Activated naive CD8-positive, alpha-beta T cell treated with anti-CD3 and anti-CD28 coated beads for 36 hours (primary cell): ENCODE measurements at places on chromosomes 2 and 18.
A peak's percentile ranks its signal among the peaks of the same experiment; 100 is the strongest.

DNA sequence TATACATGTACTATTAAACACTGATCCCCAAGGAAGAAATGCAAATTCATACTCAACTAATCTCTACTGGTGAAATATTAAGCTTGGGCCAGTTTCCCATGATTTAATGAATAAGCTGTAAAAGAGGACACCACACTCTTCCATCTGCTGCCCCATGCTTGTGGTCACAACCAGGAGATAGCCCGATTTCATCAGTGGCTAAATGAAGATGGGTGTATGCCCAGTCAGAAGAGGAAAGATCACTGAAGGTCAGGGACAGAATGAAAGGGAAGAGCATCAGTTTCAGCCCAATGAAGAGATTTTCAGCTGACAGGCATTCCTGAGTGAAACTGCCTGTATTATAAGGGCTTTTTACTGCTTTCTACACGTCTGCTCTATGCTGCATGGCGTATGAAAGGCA is 103.5 kb downstream of the KCNS3 start:
- no peak overlapping the region for H3K27ac ChIP-seq
- H3K4me1 ChIP-seq = no peaks in the 10 kb centered on the region
- DNase-seq = no peak
- no peak overlapping the region for H3K4me3 ChIP-seq
- no peaks in the 10 kb centered on the region for H3K36me3 ChIP-seq
- no peaks in the 10 kb centered on the region for H3K27me3 ChIP-seq

DNA sequence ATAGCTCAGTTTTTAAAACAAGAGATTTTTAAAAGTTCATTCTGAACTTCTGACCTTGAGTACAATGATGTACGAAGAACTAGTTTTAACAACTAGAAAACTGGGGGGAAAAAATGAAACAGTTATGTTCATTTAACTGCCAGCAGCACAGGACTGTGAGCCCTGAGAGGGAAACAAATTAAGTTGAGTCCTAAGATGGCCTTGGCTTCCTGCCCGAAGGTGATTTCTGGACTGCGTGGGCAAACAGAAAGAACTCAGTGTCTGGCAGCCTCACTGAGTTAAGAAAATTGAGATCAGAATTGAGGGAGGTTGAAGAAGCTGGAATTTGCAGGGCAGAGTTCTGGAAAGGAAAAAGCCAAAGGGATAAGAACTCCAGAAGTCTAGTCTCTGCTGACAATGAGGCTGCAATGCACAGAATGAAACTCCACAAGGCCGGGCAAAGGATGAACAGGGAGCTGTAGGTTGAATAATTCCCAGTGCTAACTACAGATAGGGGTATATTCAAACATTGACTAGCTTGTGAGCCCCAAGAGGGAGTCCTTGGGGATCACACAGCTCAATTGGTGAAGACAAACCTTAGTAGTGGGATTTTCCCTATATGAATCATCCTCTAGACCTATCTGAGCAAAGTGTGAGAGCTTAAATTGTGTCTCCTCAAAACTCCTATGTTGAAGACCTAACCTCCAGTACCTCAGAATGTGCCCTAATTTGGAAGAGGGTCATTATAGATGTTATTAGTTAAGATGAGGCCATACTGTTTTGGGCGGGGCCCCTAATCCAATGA is 13.1 kb upstream of the CRACDL start:
- no peak for DNase-seq
- peaks cover 28% of the 10 kb centered on the region for H3K27me3 ChIP-seq

- no peaks in the 10 kb centered on the region for H3K36me3 ChIP-seq
- DNase-seq = no peak
- no peaks in the 10 kb centered on the region for H3K4me1 ChIP-seq
- H3K4me3 ChIP-seq = no peak overlapping the region
- H3K27me3 ChIP-seq = peaks cover 3% of the 10 kb centered on the region
These were observed 540.5 kb downstream of the SLC4A3 start for GRCh38 chr2:220167956-220168355.

DNA sequence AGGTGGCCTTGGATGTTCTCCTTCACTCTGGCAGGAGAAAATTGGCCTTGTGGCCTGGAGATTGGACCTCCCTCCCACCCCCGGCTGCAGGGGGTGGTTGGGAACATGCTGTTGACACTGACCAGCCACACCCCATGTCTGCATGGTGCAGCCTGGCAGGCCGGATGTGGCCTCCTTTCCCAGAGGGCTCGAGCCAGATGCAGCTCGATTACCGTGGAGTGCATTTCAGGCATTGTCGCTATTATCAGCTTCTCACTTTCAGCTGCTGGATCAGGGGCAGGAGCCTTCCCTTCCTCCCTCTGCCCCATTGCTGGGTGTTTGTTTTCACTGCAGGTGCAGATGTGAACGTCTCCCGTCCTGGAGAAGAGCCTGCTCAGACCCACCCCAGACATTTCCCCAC is 211.0 kb upstream of the SIX2 start:
- peaks cover 3% of the 10 kb centered on the region for H3K4me1 ChIP-seq
- peaks cover 36% of the 10 kb centered on the region for H3K27me3 ChIP-seq
- no peak for DNase-seq
- H3K4me3 ChIP-seq = no peak overlapping the region
- no peaks in the 10 kb centered on the region for H3K36me3 ChIP-seq
- H3K27ac ChIP-seq = no peak overlapping the region

DNA sequence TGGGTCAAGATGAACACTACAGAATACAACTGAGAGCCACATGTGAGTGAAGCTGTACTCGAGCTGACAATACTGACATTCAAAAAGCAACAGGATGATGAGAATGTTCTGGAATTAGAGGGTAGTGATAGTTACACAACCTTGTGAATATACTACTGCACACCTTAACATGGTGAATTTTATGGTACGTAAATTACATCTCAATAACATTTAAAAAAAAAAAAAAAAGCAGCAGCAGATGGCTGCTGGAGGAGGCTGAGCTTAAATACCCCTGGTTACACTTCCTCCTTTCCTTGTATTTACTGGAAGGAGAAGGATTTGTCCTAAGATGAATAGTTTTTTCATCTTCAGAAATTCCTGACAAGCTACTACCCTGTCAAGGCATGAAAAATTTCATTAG is 45.5 kb upstream of the CYP1B1 start:
- no peak overlapping the region for H3K4me3 ChIP-seq
- no peaks in the 10 kb centered on the region for H3K36me3 ChIP-seq

- no peaks in the 10 kb centered on the region for H3K4me1 ChIP-seq
- DNase-seq = no peak
- H3K27ac ChIP-seq = no peak overlapping the region
- H3K27me3 ChIP-seq = peaks cover 3% of the 10 kb centered on the region
These were observed 3.1 kb upstream of the KYNU start for GRCh38 chr2:142874293-142874814.

GRCh38 chr2:157809212-157809611 is 66.9 kb downstream of the ACVR1 start:
- H3K27ac ChIP-seq = no peak overlapping the region
- H3K36me3 ChIP-seq = peaks cover 18% of the 10 kb centered on the region
- DNase-seq = no peak
- no peaks in the 10 kb centered on the region for H3K27me3 ChIP-seq
- H3K4me1 ChIP-seq = peaks cover 9% of the 10 kb centered on the region

DNA sequence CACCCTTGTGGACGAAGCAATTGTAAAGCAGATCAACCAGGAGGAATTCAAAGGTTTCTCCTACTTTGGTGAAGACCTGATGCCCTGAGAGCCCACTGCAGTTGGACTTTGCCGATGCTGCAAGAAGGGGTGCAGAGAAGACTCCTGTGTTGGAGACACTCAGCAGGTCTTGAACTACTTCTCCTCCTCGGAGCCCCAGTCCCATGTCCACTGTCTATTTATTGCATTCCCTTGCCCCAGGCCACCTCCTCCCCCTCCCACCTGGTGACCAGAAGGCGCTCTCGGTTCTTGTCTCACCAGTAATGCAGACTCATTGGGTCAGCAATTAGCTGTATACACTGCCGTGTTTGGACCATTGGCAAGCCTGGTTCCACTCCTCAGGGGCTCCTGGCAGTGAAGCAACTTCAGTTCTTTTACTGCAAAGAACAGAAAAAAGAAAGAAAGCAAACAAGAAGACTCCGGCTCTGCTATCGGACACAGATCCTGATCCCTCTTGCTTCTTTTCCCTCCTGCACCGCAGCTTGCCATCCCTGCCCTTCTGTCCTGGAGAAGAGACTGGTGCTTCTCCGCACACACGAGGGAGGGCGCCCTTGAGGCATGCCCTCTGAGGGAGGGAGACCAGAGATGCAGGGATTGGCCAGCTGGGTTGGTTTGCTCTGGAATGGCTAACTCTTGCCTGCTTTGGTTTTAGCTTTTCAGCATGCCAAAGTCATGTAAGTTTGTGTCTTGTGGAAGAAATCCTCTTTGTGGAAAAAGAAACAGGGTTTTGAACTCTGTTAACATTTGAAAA is 112.2 kb upstream of the EPAS1 start:
- no peaks in the 10 kb centered on the region for H3K27me3 ChIP-seq
- H3K4me1 ChIP-seq = peaks cover 10% of the 10 kb centered on the region
- no peak overlapping the region for H3K27ac ChIP-seq
- no peak for DNase-seq
- no peak overlapping the region for H3K4me3 ChIP-seq
- H3K36me3 ChIP-seq = peaks cover 3% of the 10 kb centered on the region

DNA sequence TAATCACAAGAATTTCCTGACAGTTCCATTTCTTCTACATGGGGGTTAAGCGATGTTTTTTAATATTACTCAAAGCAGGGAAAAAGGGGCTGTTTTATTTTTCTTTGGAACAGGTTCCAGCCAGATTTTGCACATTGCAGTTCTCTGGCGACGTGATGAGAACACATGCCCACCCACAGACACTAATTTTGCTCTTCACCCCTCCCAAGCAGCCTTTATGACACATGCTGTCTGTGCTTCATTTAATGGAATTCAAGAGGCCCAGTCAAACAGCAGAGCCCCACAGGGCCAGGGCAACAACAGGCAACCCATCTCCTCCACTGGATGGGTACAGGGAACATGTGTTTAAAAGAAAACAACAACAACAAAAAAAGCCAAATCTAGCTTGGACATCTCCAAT is 70.8 kb downstream of the SPRED2 start:
- DNase-seq = no peak
- H3K4me3 ChIP-seq = no peak overlapping the region
- H3K27ac ChIP-seq = no peak overlapping the region

DNA sequence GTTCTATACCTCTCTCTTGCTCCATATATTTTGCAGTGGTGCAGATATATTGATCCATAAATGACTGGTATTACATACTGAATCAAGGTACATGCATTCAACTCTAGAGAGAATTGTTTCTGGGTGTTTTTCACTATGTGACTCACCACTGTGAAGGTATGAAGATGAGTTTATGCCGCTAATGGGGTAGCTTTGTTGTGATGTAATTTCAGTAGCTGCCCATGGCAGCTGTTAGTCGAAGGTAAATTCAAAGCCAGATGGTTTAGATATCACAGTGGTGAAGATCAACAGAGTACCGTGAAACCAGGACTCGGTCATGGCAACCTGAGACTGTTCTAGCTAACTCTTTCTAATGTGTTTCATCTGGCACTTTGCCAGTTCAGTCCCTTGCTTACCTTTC is 50.4 kb downstream of the PKP4 start:
- H3K4me1 ChIP-seq = peaks cover 7% of the 10 kb centered on the region
- no peak for DNase-seq
- no peak overlapping the region for H3K27ac ChIP-seq
- H3K4me3 ChIP-seq = no peak overlapping the region
- no peaks in the 10 kb centered on the region for H3K27me3 ChIP-seq
- peaks cover 9% of the 10 kb centered on the region for H3K36me3 ChIP-seq

DNA sequence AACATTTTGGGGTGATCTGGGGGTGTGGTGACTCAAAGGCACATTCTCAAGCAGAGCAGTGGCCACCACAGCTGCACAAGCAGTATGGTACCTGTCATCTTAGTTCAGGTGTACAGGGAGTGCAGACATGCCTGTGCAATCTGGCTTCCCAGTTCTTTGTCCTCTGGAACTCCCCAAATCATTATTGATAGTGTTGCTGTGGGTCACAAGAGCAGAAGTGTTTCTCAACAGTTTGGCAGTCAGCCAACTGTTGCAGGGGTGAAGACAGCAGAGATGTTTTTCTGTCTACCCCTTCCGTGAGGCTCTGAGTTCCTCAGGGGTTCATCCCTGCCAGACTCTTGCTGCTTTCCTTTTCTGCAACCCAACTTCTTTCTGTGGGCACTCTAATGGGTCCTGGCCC is 206.5 kb upstream of the ZSWIM2 start:
- H3K4me3 ChIP-seq = no peak overlapping the region
- no peak overlapping the region for H3K27ac ChIP-seq
- no peaks in the 10 kb centered on the region for H3K27me3 ChIP-seq
- peaks cover 6% of the 10 kb centered on the region for H3K4me1 ChIP-seq
- no peaks in the 10 kb centered on the region for H3K36me3 ChIP-seq
- DNase-seq = no peak

DNA sequence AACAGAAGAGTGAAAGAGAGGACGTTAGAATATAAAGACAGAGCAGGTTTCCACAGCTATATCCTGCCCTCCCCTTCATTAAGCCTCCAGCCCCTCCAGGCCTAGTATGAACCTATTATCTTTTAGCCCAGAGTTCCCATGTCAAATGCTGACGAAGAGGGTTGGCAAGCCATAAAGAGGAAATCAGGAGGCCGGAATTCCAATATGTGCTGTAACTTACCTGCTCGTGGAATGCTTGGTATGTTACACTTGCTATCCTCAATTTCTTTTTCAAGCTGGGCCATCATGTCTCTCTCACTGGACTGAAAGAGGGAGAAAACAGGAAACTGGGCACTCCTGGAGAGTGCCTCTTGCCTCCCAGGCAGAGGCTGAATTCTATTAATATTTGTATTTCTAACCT is 264.1 kb downstream of the TRIB2 start:
- no peaks in the 10 kb centered on the region for H3K4me1 ChIP-seq
- peaks cover 14% of the 10 kb centered on the region for H3K27me3 ChIP-seq
- no peaks in the 10 kb centered on the region for H3K36me3 ChIP-seq

DNA sequence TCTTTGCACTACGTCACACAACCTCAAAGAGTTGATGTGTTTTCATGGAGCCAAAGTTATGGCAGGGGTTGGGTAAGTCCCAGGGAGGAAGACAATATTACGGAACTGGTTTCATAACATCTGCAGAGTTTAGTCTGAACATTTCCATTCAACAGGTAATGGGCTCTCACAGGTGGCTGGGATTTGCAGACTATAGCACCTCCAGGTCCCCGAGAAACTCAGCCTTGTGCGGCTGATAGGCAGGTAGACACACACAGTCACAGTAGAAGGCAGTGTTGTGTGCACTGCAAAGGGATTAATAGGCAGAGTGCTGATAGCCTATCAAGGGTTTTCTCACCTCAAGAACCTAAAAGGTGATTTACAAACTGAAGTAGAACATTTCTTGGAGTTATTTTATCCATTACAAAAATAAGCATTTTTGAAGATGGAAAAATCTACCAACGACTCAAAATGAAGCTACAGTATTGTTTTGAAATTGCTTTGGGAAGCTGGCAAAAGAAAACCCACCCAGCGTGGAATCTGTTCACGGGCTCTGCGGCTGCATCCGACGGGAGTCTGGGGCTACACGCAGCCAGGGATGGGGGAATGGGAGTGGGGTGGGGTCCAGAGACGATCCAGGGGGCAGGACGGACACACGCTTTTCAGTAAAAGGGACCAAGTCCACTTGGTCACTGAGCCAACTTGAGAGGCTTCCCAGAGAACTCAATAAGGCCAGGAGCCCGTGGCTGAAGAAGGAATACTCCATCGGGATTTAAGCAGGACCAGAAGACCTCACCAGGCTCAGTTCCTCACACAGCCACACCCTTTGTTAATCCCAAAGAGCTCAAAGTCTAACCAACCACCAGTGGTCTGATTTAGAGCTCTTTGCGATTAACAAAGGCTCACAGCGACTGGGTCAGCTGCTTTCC is 82.9 kb downstream of the CHRNA1 start:
- peak overlapping the region; percentile 79 for H3K27ac ChIP-seq
- H3K4me1 ChIP-seq = peaks cover 70% of the 10 kb centered on the region
- no peaks in the 10 kb centered on the region for H3K27me3 ChIP-seq

GRCh38 chr2:8139668-8140200 is 542.1 kb upstream of the ID2 start:
- H3K4me1 ChIP-seq = peaks cover under 1% of the 10 kb centered on the region
- H3K27me3 ChIP-seq = no peaks in the 10 kb centered on the region
- H3K4me3 ChIP-seq = no peak overlapping the region
- DNase-seq = no peak
- H3K27ac ChIP-seq = no peak overlapping the region
